Stimulated activated CD4-positive, alpha-beta T cell treated with anti-CD3 and anti-CD28 coated beads, TNF-alpha, amount 100 ng/mL, for 48 hours (primary cell): ENCODE measurements at places on chromosomes 3 and 15.

DNA sequence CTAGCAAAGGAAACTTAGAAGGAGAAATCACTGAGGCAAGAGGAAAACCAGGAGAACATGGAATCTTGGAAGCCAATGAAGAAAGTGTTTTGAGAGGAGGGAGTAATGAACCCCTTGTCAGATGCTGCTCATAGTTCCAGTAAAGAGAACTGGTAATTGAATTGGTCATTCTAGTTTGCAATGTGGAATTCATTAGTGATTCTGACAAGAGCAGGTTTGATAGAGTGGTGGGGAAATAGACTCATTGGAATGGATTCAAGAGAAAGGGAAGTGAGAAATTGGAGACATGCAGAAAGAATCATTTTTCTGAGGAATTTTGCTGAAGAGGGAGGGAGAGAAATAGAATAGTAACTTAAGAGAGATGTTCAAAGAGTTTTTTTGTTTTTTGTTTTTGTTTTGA is 21.0 kb downstream of the GLCE start:
- DNase-seq, result no peak

- DNase-seq, result no peak
Observed at GRCh38 chr3:189403194-189403593, 228.0 kb upstream of the TP63 start.

DNA sequence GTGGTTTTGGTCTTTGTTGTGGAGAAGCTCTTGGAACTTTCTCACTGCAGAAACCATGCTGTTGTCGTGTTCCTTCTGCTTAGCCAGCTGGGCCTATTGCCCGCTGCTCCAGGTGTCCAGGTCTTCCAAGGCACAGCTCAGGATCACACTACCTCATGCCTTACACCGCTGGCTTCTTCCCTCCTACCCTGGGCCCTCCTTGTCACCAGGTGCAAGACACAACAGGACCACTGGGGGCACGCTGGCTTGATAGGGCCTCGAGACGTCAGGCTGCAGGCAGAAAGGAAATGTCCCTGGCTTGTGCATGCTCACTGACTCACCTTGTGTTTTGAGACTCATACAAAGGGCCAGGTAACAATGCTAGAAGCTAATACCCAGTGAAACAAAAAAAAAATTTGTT is 32.3 kb downstream of the PAQR9 start:
- no peak for DNase-seq

GRCh38 chr3:81531846-81532245 is 229.6 kb downstream of the GBE1 start:
- no peak for DNase-seq

DNA sequence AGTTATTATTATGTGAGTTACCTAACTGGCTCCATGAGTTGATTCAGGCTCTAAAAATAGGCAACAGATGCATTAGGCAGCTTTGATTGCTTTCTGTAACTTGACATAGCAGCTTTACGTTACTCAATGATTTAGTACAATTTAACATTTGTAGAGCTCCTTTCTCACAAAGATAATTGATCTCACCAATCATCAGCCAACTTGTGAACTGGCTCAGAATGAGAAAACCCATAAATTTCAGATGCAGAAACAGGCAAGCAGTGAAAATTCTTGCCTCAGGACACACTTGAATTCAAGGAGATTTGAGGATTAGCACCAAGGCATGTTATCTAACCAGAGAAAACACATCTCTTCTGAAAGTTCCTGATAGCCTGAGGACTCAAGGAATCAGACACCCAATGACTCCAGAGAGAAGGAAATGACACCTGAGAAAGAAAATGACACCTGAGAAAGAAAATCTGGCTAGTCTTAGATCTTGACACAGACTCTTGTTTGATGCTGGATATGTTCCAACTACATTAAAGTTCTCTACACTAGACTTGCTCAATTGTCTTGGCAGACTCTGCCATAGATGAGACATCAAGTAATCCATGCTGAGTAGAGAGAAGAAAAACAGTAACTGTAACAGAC is 315.1 kb upstream of the CBLB start:
- DNase-seq, result no peak

DNA sequence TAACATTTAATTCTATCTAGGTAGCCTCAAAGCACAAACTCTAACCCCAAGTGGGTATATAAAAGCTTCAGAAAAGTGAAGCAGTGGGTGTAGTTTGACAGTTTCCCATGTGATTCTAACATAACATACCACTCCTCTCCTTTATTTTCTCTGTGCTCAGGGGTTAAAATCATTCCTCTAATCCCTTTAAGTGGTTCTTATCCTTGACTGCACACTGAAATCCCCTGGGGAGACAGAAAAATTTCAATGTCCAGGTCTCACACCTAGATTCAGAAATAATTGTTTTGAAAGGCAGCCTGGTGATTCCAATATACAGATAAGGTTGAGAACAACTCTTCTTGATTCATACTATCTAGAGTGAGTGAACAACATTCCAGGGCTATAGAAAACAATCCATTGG is 986.4 kb downstream of the ROBO1 start:
- DNase-seq, result no peak

GRCh38 chr15:58361273-58361759 is 70.5 kb upstream of the LIPC start:
- no peak for DNase-seq

- DNase-seq, result no peak
Observed at GRCh38 chr3:124837730-124838186, 49.4 kb downstream of the ITGB5 start.

DNA sequence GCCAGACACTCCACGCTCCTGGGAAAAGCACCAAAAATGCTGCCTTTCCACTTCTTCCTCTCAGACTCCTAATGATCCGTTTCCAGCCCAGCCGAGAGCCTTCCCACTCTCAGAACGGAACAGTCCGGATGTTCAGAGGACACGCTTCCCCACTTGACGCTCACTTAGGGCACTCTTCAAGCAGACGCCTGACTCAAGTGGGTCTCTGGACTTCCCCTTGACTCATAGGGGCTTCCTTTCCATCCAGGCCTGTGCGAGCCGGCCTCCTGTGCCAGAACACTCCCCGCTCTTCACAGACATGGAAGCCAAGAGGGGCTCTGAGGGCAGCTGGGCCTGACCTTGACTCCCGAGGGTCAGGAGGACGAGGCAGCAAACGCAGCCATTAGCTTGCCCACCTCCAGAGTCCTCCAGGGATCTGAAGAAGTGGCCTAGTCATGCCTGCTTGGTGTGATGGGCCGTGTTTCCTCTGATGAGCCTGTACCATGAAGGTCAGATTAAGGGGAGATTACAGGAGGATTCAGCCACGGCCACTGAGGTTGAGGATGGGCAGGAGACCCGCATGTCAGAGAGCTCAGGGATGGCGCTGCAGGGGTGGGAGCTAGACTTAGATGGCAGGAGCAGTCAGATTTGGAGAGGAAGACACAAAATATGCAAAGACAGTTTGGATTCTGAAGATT is 114.7 kb upstream of the TLE3 start:
- DNase-seq, result no peak

DNA sequence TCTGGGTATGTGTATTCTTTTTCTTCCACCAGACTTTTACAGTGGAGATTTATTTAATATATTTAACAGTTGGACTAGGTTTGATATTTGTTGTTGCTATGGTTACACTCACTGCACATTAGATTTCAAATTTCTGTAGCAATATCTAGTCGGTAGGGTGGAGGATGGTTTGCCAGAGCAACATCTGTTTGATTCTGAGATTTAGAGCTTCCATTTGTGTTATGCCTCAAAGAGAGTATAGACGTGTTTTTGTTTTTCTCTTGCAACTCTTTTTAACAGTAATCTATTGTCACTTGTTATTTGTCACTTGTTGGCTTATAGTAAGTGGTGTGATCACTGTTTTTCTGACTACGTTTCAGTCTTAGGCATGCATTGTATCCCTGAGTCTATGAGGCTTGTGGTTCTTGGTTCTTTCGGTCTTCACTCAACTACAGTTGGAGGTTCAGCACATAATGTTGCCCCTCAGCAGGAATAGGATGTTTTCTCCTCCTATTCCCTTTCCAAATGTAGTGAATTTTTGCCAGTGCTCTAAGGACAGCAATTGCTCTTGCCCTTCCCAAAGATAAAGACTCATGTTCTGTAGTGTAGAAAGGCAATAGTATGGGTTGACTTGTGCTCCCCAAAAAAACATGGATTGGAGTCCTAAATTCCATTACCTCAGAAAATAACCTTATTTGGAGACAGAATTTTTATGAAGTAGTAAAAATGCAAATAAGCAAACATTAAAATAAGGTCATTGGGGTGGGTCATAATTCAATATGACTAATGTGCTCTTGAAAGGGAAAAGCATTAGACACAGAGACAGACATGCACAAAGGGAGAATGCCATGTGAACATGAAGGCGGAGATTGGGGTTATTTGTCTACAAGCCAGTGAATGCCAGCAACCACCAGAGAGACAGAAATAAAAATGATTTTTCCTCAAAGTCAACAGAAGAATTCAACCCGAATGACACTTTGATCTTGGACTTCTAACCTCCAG is 692.1 kb downstream of the DIPK2A start:
- no peak for DNase-seq

DNA sequence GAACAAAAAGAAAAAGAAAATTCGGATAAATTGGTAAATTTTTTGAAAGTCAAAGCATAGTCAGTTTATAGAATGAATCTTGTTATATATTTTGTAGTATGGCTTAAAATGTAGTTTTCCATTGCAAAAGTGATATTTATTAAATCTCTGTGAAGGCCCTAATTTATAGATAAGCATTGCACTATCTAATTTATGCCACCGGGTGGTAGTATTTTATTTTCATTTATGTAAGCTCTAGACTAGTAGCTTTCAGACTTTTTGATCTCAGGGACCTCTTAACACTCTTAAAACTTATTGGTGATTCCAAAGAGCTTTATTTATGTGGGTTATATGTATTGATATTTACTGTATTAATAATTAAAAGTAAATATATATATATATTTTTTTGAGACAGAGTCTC is 133.9 kb upstream of the LRRFIP2 start:
- DNase-seq, result no peak

- DNase-seq, result no peak
Observed at GRCh38 chr3:157102098-157102497, 57.8 kb downstream of the CCNL1 start.
